ENCODE measurements at places on chromosomes 3 and 15. TPM values are rescaled to one million over a fixed set of nuclear protein-coding genes. Genes with fewer than 3 reads are reported as not detected.

DNA sequence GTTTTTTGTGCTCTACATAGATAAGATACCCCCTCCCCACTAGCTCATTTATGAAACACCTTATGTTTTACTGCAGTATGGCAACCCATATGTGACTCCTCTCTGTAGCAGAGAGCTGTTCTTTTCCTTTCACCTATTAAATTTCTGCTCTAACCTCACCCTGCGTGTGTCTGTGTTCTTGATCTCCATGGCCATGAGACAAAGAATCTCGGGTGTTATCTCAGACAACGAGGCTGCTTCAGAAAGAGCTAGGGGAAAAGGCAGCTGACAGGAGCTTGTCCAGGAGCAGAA, 18.0 kb downstream of the CCR8 start:
- no peak for DNase-seq

PRRT3 gene
- total RNA-seq: 3.6 TPM

DNA sequence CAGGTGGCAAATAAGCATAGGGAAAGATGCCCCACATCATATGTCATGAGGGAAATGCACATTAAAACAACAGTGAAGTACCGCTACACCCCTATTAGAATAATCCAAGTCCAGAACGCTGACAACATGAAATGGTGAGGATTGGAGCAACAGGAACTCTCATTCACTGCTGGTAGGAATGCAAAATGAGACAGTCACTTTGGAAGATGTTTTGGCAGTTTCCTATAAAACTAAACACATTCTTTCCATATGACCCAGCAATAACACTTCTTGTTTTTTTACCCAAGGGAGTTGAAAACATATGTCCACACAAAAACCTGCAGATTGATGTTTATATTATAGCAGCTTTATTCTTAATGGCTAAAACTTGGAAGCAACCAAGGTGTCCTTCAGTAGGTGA, 116.4 kb upstream of the TOPAZ1 start:
- no peak for DNase-seq

CCR3 gene
- total RNA-seq: not detected

DNA sequence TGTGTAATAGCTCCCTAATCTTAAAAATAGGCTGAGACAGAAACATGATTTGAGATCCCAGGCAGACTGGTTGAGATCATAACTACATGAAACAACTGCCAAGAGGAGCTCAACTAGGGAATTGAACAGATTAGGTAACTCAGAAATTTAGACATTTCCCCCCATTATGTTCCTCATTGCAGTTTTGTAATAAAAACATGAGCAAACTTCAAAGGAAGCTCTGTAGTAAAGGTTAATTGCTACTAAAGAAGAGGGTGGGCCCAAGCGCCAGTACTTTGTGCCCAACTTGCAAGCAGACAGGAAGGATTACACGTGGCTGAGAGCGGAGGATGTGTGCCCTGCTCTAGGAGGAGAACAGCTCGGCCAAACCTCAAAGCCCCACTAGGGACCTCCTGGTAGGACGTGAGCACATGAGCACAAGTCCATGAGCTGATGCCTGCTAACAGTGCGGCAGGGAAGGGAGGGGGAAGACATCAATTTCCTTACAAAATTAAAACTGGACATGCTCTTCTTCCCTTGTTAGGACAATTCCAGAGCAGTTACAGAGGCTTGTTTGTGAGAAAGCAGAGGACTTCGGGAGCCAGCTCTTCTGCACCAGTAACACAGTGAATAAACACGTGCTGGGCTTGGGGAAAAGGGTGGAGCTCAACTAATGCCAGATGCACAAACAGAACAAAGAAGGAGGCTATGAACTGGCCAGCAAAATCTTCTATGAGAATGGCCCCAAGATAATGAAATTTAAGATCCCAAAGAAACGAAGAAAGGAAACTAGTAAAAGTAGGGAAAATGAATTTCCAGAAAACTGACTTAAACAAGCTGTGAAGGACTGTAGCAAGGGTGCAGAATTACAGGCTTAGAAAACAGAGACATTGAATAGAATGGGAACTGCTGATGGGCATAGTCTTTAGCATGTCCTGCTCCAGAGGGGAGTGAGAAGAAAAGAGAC, 275.5 kb downstream of the MECOM start:
- DNase-seq: no peak

DNA sequence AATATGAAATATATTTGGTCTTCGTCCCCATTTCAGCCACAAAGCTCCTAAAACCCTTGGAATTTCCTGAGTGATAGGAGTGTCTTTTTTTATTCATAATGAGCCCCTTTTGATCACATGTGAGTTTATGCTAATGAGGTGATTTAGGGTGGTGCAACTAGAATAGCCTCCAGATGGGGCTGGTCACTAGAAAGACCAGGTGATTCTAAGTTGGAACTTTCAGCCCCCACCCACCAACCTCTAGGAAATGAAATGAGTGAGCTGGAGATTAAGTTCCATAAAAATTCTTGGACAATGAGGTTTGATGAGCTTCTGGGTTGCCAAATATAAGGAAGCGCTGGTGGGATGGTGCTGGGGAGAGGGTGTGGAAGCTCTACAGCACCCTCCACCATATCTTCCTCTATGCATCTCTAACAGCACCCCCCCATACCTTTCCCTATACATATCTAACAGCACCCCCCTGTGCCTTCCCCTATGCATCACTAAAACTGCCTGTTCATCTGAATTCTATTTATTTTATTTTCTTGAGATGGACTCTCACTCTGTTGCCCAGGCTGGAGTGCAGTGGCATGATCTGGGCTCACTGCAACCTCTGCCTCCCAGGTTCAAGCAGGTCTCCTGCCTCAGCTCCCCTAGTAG, 2.1 kb upstream of the SMCO1 start:
- DNase-seq: no peak

MYO5C gene
- total RNA-seq: 33.4 TPM

GRCh38 chr15:83248151-83249029, 36.1 kb downstream of the BNC1 start:
- DNase-seq: peak; percentile 63

DNA sequence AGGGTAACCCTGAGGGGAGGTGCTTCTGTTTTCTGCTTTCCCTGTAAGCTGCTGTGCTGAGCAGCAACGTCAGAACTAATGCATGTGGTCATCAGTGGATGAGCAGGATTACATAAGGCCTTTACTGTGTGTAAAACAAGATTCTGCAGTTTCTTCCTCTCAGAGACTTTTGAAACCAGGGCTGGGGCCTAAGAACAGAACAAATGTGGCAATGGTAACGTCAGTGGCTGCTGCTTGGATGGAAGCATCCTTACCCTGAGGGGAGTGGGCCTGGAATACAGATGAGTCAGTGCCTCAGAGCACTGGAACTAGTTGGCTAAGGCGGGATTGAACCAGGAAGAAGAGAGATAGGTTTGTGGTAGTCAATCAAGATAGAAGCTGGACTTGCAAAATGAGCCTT, 180.2 kb upstream of the KCNH8 start:
- no peak for DNase-seq

SPINT1 gene
- 8.0 TPM for total RNA-seq

- DNase-seq: no peak
These were observed 42.8 kb upstream of the RPL35A start for GRCh38 chr3:197907196-197907595.

CCRL2 gene
- total RNA-seq: 15.8 TPM

GRCh38 chr3:67875338-67875737, 220.9 kb upstream of the SUCLG2 start:
- DNase-seq: no peak

- no peak for DNase-seq
These were observed 11.4 kb downstream of the FAM174B start for GRCh38 chr15:92643849-92644815.

PLIN1 gene
- not detected for total RNA-seq

GRCh38 chr3:156795890-156796481, 30.2 kb upstream of the LEKR1 start:
- no peak for DNase-seq

- no peak for DNase-seq
These were observed 153.5 kb downstream of the RPLP1 start for GRCh38 chr15:69606144-69606543.

DNA sequence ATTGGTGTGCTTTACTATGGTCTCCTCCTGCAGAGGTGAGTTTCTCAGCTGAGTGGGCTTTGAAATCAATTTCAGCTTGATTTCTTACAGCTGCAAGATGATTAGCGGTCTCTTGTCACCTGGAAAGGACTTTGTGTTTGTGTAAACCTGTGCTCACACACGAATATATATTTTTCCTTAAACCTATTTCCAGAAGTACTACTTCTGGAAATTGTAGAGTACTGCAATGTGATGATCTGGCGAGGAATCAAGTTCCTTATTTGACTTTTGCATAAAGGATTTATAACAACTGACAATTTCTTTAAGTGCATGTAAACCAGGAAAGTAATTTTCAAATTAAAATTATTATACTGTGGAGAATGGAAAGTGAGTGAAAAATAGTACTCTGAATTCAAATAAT, 2.1 kb downstream of the MCTP2 start:
- DNase-seq: no peak

SERPINI2 gene
- total RNA-seq: not detected

DNA sequence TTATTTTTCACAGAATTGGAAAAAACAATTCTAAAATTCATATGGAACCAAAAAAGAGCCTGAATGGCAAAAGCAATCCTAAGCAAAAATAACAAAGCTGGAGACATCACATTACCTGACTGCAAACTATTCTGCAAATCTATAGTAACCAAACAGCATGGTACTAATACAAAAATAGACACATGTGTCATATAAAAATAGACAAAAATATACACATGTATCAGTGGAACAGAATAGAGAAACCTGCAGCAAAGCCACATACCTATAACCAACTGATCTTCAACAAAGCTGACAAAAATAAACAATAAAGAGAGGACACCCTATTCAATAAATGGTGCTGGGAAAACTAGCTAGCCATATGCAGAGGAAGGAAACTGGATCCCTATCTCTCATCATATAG, 259.6 kb downstream of the IGSF11 start:
- DNase-seq: no peak

ECE2 gene
- not detected for total RNA-seq

- DNase-seq: no peak
These were observed 380.2 kb downstream of the ULK4 start for GRCh38 chr3:41581700-41582099.

IMPG2 gene
- total RNA-seq: 0.99 TPM

DNA sequence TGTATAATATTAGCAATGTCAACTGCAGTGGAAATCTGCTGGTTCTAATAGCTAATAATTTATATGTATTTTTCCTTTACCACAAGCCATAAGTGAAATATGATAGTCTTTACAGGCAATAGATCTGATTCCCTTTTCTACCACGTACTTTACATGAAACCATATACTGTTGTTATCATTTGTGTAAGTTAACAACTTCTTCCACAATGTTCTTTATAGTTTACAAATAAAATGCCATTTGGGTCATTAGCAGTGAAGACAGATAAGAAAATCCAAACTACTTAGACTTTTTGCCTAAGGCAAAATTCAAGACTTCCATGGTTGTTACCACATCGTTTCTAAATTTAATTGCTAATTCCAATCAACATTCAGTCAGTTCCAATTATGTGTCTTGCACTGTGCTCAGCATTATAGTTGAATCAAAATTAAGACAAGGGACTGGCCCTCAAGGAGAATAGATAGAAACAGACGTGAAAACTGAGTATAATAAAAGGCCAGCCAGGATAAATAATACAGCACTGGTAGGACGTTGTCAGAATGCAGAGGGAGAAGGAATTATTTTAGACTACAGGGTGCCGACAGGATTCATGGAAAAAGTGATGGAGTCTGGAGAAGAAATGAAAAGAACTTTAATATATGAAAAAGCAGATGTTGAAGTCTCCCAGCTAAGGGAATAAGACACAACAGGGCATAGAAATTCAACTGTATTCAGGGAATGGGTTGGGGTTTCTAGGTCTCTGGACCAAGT, 249.8 kb downstream of the ALCAM start:
- DNase-seq: no peak

DNA sequence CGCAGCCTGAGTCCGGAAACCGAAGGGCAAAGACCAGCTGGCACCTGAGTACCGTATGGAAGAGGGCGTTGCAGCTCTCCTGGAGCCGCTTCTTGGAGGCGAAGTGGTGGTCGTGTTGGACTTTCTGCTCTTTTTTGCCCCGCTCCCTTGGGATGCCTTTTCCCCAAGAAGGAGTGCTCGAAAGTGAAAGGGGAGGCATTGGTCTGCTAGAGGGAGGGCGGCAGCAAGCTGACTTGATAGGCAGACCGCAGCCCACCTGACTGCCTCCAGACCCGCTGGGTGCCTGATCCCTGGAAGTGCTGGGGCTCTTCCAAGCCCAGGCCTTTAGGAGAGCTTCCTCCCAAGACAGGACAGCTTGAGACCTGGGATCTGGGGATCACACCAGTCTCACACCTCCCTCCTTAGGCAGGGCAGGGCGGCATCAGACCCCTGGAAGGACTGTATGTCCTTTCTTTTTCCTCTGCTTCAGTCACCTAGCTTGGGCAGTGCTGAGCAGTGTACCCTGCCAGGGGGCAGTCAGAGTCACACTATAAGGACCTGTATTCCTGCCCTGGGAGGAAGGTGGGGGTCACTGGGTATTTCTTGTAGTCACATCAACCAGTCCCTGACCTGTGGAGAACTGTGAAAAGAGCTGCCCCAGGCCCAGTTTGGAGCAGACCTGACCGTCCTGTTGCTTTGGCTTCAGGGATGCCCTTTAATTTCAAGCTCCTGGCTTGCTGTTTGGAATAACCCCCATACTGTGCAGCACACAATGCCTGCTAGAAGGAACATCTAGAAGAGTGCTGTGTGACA, 2.1 kb downstream of the ACVR2B start:
- DNase-seq: no peak

TRPM1 gene
- not detected for total RNA-seq

GRCh38 chr3:152376351-152377183, 107.8 kb downstream of the MBNL1 start:
- DNase-seq: no peak

DNA sequence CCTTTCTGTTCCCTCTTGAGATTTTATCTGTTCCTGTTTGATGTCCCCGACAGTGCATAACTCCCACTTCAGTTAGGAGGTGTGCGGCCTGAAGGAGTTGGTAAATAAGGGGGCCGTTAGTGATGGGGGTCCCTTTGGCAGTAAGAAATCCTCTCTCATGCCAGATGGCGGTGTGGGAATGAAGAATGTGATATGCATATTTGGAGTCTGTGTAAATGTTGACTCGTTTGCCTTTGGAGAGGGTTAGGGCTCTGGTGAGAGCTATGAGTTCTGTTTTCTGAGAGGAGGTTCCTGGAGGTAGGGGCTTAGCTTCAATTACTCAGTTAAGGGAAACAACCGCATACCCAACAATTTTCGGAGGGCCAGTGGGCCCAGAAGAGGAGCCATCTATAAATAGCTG, 38.8 kb upstream of the RNF7 start:
- DNase-seq: no peak
